Right cardiac atrium (tissue), 5 donors: ENCODE measurements at places on chromosomes 3 and 15. TPM values are rescaled to one million over a fixed set of nuclear protein-coding genes. Genes with fewer than 3 reads are reported as not detected.

The PRR20G gene
- not detected for total RNA-seq

DNA sequence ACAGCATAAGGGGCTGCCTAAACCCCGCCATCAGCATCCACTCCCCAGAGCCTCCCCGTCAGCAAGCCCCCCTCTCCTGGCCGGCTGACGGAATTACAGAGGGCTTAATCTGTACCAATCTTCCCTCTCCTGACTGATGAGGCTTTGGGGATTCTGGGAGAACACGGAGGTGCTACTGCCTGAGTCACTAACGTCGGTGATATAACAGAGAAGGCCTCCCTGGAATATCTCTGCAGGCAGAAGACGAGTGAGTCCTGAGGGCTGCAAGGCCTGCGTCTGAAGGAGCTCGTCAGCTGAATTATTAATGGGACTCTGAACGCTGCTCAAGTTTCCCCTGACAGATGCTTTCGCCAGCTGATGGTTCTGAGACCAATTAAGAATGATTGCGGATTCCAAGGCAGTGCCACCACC is 147.7 kb downstream of the XXYLT1 start:
- DNase-seq = no peak

DNA sequence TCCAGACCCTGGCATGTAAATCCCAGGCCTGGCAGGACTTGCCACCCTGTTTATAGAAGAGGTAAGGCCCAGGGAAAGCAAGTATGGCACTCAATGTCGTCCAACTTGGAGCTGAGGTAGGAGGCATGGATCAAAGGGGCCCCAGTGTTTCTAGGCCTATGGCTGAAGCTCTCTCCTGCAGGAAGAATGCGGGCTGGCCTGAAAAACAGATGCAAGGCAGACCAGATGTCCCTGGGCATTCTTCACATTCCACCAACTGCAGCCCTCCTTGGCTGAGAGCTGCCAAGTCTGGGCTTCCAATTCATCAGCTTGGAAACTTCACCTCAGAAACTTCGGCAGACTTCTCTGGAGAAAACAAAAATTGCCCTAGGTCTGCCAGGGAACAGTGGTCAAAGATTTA is 22.2 kb downstream of the MESD start:
- DNase-seq = no peak

DNA sequence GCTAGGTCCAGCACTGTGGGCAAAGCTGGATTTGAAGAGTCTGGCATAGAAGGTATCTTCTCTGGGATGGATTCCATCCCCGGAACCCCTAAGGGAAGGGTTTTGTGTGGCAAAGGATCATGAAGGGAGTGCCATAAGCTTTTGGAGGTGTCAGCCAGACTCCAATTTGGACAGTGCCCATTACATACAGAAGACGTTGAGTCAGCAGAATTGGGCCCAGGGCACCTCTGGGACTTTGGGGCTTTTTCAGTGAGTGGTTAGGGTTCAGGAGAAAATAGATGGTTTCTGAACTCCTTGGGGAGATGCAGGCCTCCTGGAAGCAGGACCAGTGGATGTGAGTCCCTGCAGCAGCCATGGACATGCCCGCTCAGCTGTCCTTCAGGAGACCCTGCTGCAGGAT is 34.6 kb upstream of the XCR1 start:
- no peak for DNase-seq

The SPTBN5 gene
- total RNA-seq = 4.3 TPM

DNA sequence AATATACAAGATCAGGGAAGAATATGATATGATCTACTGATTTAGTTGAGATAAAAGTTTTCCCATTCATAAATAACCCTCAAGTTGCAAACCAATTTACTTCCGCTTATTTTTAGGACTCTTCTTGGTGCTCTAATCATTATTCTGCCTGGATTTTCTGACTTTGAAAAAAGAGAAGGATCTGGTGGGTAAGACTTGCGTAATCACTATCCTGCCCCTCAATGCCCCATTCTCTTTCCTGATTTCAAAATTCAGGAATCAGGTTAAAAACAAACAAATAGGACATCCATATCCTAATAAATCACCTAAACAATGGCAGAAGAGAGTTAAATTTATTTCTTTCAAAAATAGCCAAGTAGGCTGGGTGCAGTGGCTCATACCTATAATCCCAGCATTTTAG is 127.5 kb downstream of the CLASP2 start:
- no peak for DNase-seq

GRCh38 chr15:43913941-43914340 is 87.1 kb downstream of the WDR76 start:
- no peak for DNase-seq

The NEK10 gene
- total RNA-seq = 9.8 TPM

DNA sequence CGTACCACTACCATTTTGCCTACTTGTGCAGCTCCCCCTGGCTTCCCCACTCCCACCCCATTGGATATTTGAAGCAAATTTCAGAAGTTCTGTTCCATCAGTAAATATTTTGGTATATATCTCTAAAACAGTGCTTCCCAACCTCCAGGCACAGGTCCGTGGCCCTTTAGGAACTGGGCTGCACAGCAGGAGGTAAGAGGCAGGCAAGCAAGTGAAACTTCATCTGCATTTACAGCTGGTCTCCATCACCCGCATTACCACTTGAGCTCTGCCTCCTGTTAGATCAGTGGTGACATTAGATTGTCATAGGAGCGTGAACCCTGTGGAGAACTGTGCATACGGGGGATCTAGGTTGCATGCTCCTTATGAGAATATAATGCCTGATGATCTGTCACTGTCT is 97.2 kb upstream of the LRRFIP2 start:
- no peak for DNase-seq

The SLC22A13 gene
- not detected for total RNA-seq

DNA sequence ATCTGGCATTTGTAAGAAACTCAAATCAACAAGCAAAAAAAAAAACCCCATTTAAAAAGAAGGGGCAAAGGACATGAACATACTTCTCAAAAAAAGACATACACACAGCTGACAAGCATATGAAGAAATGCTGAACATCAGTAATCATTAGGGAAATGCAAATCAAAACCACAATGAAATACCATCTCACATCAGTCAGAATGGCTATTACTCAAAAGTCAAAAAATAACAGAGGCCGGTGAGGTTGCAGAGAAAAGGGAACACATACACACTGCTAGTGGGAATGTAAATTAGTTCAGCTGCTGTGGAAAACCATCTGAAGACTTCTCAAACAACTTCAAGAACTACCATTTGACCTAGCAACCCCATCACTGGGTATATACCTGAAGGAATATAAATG is 199.4 kb upstream of the THBS1 start:
- no peak for DNase-seq

DNA sequence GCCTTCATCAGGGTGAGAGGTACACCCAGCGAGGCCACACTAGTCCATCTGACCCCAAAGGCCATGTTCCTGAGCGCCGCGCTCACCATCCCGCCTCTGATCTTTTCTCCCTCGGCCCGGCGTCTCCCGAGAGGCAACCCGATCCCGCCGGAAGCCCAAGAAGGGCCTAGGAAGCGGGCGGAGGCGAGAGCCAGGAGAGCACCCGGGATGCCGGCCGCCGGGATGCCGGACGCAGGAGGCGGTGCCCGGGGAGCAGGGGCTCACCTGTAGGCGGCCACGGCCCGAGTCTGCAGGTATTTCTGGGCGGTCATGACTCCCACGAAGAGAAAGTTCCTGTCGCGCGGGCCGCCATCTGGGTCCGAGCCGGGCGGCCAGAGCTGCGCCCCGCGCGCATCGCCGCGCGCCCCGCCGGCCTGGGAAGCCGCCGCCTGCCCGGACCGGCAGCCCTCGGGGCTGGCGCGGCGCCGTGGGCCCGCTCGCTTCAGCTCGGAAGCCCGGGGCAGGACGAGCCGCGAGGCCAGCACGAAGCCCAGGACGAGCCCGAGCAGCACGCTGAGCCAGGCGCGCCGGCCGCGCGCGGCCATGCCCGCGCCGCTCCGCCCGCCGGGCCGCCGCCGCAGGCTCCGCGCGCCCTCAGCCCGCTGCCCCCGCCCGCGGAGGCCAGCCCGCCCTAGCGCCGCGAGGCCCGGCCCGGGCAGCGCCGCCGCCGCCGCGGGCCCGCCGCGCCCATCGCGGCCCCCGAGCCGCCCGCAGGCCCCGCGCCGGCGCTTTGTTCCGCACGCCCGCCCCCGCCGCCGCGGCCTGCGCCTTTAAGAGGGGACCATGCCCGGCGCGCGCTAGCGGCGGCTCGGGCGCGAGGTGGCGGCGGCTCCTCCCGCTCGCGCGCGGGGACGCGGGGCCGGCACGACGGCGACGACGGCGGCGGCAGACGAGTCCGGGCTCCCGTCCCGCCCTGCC is 697 bp downstream of the CHSY1 start:
- peak; percentile 44 for DNase-seq

DNA sequence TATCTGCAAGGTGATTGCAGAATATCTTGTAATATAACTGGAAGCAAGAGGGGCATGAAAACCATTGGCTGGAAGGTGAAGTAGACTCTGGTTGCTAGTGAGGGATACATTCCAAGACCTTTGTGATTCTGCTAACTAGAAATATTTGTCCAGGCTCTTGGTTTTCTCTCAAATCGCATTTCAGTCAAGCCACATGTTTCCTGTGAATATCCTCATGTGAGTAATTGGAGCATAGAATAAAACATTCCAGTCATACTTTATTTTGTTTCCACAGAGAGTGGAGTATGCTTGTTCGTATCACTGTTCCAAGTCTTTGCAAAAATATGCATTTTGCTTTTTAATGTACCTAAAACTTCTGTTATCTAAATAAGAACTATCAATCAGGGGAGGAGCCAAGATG is 850.0 kb downstream of the EPHA3 start:
- no peak for DNase-seq

The SPSB4 gene
- total RNA-seq = 9.7 TPM

The CCR5 gene
- 1.7 TPM for total RNA-seq

DNA sequence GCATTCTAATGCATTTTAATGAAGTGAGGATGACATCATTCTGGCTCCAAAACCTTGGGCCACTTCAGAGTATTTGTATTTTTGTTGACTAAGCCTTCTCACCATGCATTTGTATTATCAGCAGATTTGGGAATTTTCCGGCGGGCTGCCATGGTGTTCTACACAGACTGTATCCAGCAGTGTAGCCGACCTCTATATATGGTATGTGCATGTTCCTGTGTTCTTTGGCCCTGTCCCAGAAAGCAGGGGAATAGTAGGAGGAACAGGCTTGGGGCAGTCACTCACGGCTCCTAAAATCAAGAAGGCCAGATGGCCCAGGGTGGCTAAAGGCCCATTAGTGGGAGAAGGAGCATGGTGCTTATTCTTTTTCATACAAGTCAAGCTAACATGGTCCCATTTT is 80.5 kb downstream of the USF3 start:
- DNase-seq = peak; percentile 71

GRCh38 chr3:184380185-184380626 is 352 bp downstream of the CHRD start:
- DNase-seq = peak; percentile 77

DNA sequence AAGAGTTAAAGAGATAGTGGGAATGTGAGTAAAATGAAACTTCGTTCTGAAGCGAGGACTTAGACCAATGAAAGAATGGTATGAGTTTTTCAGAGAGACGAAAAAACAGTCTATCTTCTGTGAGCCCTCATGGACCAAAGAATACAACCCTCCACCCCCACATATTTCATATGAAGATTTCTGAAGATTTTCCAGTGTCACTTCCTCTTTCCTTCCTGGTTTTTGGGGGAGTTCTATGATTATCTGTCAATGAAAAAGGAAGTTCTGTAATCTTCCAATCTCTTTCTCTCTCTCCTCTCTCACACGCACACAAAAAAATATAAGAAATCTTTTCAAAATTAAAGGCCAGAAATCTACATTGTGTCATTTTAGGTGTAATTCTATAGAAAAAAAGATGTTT is 27.7 kb downstream of the CMSS1 start:
- no peak for DNase-seq

DNA sequence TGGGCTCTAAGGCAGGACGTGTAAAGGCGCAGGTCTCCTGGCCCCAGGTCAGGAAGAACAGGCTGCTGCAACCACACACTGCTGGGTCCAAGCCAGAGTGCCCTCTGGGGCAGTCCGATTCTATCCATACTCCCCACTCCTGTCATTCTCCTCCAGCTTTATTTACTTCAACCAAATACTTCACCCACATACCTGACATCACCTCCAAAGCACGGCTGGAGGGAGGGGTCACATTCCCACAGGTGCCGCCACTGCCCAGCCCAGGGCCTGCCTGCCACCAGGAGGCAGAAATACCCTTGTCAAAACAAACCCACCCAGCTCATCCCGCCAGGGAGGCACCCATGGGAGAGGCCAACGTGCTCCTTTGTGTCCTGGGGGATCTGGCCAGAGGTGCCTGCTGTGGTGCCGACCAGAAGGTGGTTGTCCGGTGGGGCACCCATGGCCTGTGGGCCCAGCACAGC is 100.4 kb downstream of the DAPK2 start:
- no peak for DNase-seq

The ATP2C1 gene
- total RNA-seq = 59.8 TPM

The ATP13A4 gene
- not detected for total RNA-seq

GRCh38 chr15:85750319-85751290 is 44.1 kb downstream of the KLHL25 start:
- peak; percentile 91 for DNase-seq

DNA sequence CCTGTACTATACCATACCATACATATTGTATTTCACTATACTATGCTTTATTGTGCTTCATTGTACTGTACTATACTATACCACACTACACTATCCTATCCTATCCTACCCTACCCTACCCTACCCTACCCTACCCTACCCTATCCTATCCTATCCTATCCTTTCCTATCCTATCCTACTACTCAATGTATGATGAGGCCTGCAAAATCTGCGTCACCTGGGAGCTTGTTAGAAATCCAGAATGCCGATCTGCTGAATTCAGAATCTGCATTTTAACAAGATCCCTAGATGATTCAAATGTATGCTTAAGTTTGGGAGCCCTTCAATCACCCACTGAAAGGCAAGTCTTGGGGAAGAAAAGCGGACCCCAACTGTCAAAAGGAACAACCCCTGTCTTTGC is 45.4 kb upstream of the CAPN7 start:
- no peak for DNase-seq

The NOX5 gene
- total RNA-seq = 0.06 TPM

The KBTBD13 gene
- total RNA-seq = 2.8 TPM

GRCh38 chr3:16697443-16698147 is 92.4 kb upstream of the DAZL start:
- no peak for DNase-seq

The MNS1 gene
- 2.0 TPM for total RNA-seq

DNA sequence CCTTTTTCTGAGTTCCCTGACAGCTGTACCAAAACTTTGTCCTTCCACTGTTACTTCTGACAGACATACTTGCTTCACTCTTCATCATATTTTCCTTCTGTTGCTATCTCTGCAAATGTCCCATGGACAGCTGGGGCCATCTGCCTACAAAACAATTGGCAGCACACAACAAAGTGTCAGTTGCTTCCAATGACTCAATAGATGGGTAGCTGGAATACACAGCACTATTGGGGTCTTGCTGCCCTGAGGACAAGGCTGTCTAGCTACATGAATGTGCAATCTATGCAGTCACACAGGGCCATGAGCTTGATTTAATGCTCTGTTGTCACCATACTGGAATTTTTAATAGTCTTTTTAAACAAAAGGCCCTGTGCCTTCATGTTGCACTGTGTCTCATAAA is 192.8 kb downstream of the DTWD1 start:
- peak; percentile 19 for DNase-seq

DNA sequence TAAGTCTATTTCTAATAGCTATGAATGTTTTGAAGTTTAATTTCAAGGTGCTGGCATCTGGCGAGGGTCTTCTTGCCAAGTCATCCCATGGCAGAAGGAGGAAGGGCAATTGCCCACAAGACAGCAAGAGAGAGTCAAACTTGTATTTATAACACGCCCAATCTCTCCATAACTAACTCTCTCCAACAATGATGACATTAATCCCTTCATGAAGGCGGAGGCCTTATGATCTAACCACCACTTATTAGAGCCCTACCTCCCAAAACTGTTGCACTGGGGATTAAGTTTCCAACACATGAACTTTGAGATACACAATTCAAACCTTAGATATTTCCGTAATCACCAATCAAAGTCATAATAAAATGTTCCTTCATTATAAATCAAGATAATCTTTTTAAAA is 406.9 kb downstream of the CNTN6 start:
- no peak for DNase-seq
